ENCODE measurements at places on chromosomes 1 and 21.

- DNase-seq: no peak
These were observed 1.4 kb downstream of the PMF1 start for GRCh38 chr1:156214024-156214748.

GRCh38 chr1:54193453-54193852 lies 6.4 kb downstream of the CYB5RL start:
- no peak for DNase-seq

DNA sequence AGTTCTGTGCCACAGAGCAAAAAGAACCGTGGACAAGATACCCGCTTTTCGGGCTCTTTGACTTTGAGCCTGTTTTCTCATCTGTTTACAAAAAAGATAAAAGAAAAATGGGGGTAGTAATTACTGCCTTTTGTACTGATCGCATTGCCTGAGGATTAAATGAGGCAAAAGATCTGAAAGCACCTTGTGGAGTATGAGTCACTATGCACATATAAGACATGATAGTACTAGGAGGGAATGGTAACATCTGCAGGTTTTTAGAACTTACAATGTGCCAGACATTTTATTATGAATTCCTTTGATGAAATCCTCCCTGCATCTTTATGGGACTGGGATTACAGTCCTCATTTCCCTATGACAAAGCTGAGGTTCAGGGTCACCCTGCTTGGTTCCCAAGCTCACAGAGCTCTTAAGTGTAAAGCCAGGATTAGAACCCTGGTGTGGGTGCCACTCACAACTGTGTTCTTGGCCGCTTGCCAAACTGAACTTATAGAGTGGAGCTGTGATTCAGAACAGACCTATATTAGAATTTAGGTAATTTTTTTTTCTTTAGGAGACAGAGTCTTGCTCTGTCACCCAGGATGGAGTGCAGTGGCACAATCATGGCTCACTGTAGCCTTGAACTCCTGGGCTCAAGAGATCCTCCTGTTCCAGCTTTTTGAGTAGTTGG lies 1.8 kb downstream of the DISC1 start:
- peak; percentile 41 for DNase-seq

GRCh38 chr1:68361346-68361910 lies 88.3 kb downstream of the RPE65 start:
- DNase-seq: no peak

DNA sequence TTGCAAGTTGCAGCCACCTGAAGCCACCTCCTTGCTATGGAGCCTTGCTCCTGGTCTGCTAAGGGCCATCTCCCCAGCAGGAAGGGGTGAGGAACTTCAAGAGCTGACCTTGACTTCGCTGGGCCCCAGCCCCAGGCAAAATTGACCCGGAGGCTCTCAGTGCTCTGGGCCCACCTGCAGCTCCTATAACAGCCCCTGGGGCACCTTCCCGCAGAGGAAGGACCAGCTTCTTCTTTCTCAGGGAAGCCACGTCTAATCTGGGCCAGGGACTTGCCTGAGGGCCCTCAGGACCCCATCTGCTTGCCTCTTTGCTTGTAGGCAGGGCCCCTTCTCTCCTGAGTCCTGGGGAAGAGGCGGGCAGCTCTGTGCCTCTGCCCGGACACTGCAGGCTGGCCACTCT lies 30.9 kb upstream of the GNPAT start:
- DNase-seq: no peak

Measured in activated naive CD8-positive, alpha-beta T cell treated with anti-CD3 and anti-CD28 coated beads for 36 hours (primary cell).